Skin of body (tissue), 3 donors: ENCODE measurements at places on chromosomes 3 and 15. TPM values are rescaled to one million over a fixed set of nuclear protein-coding genes. Genes with fewer than 3 reads are reported as not detected.

DNA sequence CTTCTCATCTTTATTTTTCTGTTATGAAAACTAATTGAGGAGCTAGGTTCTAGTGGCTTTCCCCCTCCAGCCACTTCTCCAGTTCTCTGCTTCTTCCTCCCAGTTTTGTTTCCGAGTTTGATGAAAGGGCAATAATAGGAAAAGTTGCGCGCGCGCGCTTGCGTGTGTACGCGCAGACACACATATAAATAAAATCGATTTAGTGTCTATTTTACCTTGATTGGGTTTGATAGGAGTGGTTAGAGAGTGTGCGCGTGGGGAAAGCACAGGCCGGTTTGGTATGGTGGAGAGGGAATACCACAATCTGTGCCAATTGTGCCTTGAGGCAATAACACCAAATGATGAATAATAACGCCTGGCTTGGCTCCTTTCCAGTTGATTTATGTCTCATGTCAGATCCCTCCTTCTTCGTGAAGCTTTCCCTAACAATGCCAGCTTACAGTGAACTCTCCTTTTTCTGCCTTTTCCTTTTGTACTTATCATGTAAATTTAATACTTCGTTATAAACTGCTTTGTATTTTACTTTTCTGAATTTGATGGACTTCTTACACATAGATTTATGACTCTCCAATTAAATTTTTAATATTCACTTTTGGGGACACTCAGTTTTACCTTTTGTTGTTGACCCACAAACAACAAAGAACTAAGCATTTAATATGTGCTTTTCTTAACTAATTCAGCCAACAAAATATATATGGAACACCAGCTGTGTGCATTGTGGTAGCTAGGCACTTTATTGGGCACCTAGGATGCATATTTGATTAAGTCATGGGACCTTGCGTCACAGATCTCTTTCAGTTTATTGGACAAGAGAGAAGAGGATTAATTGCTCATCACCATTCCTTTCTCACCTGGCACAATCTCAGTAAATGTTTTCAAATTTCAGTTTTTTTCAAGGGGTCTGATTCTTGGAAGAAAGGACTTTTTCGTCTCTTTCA is 1.7 kb downstream of the TIPARP start:
- DNase-seq: peak; percentile 6

DNA sequence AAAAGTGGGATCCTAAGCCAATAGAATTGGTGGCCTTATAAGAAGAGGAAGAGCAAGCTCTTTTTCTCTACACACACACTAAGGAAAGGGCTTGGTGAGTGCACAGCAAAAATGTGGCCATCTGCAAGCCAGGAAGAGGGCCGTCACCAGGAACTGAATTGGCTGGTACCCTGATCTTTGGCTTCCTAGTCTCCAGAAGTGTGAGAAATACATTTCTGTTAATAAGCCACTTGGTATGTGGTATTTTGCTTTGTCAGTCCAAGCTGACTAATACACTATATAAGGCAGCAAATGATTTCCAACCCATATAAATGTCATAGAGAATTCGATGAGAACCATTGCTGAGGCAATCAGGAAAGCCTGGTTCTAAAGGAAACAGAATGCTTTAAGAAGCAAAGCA is 816.3 kb upstream of the SEMA6D start:
- DNase-seq: no peak

GRCh38 chr3:62073038-62073437 is 300.3 kb downstream of the FEZF2 start:
- DNase-seq: no peak

DNA sequence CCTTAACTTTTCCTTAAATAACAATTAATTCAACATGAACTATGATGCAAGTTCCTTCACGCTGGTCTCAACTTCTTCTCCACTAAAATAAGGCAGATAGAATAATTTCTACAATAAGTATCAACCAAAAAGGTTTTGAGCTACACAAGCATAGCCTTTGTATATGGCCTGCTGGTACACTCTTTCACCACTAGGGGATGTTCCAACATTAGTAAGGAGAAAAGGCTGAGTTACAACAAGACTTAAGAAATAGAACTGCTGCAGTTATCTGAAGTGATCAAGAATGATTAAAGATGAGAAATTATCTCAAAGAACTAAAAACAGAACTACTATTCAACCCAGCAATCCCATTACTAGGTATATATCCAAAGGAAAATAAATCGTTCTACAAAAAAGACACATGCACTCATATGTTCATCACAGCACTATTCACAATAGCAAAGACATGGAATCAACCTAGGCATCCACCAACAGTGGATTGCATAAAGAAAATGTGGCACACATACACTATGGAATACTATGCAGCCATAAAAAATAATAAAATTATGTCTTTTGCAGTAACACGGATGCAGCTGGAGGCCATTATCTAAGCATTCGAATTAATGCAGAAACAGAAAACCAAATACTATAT is 14.4 kb downstream of the ATP13A3 start:
- peak; percentile 31 for DNase-seq

- no peak for DNase-seq
Observed at GRCh38 chr15:92606126-92606835, 49.3 kb downstream of the FAM174B start.

DNA sequence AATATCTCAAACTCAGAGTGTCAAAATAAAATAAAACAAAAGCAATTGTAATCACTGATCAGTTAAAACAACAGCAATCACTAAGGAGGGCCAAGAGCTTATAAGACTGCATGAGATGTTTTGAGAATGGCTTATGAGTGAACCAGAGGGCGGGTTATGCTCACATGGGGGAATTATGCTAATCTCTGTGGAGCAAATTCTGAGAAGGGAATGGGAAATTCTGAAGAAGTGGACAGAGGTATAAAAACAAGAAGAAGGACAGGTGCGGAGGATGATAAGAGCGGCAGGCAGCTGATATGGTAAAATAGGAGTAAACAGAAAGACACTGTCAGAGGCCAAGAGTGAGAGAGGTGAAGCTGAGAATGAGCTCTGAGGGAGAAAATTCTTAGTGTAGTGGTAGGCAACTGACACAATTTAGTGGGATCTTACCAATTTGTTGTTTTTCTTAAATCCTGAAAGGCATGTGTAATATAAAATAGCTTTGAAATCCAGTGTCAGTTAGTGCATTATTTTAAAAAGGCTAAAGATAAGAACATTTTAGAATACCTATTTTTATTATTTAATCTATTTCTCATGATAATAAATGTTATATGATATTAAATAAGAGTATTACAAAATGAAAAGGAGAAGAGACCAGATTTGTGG is 133.8 kb downstream of the SPATA16 start:
- DNase-seq: no peak

The TGM4 gene
- not detected for total RNA-seq
